CD8-positive, alpha-beta memory T cell (primary cell): ENCODE measurements at places on chromosomes 7 and 10. TPM values are rescaled to one million over a fixed set of nuclear protein-coding genes. Genes with fewer than 3 reads are reported as not detected.
A peak's percentile ranks its signal among the peaks of the same experiment; 100 is the strongest.

The ADAM12 gene
- 0.31 TPM for total RNA-seq

- H3K27me3 ChIP-seq = no peaks in the 10 kb centered on the region
- DNase-seq = no peak
- H3K36me3 ChIP-seq = no peaks in the 10 kb centered on the region
Observed at GRCh38 chr10:66671064-66671463, 254.8 kb upstream of the LRRTM3 start.

GRCh38 chr7:116952635-116953371 lies 498 bp upstream of the ST7 start:
- no peaks in the 10 kb centered on the region for H3K36me3 ChIP-seq
- no peaks in the 10 kb centered on the region for H3K27me3 ChIP-seq
- H3K4me3 ChIP-seq = peak overlapping the region; percentile 66
- no peak for DNase-seq

DNA sequence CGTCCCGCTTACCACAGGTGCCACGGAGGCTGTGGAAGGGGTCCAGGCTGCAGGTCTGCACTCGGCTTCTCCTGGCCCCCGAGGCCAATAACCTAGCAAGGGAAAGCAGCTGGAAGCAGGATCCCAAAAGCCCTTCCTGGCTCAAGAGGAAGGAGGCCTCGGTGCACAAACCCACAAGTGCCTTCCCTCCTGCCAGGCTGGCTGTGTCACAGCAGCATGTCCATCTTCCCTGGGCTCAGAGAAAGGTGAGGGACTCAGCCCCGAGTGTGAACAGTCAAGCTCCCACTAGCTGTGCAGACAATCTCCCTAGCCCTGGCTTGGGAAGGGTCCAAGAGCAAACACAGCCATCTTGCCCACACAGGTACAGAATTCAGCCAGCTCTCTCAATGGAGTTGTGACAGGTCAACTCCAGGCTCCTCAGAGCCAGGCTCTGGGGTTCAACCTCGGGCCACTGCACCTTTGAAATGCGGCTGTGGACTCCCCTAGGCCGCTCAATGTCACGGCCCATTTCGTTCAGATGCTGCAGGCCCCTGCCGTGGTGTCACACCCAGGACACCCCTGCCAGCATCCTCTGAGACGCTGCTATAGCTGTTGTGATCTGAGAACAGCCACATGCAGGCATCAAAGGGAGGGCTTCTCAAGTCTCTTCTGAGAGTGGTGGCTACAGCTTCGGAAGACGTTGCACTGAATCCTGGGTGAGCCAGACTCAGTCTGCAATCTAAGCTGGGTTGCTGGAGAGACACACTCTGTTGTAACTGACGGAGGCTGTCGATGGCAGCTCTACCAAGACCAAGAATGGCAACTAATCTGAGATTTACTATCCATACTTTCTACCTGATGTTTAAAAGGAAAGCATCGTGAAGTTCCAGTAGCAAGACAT lies 137.9 kb downstream of the DIP2C start:
- no peak for DNase-seq
- no peak overlapping the region for H3K4me3 ChIP-seq
- no peaks in the 10 kb centered on the region for H3K27me3 ChIP-seq
- no peaks in the 10 kb centered on the region for H3K36me3 ChIP-seq
- H3K27ac ChIP-seq = no peak overlapping the region
- no peaks in the 10 kb centered on the region for H3K4me1 ChIP-seq

GRCh38 chr7:33932832-33933468 lies 27.6 kb downstream of the BMPER start:
- no peak overlapping the region for H3K4me3 ChIP-seq
- DNase-seq = peak; percentile 38
- H3K36me3 ChIP-seq = no peaks in the 10 kb centered on the region
- no peaks in the 10 kb centered on the region for H3K4me1 ChIP-seq
- no peak overlapping the region for H3K27ac ChIP-seq
- no peaks in the 10 kb centered on the region for H3K27me3 ChIP-seq

The GPR146 gene
- total RNA-seq = 0.70 TPM

The SPDYE9 gene
- total RNA-seq = not detected

The C10orf67 gene
- total RNA-seq = not detected

- no peaks in the 10 kb centered on the region for H3K27me3 ChIP-seq
- H3K27ac ChIP-seq = no peak overlapping the region
- H3K4me3 ChIP-seq = no peak overlapping the region
- no peaks in the 10 kb centered on the region for H3K36me3 ChIP-seq
- H3K4me1 ChIP-seq = no peaks in the 10 kb centered on the region
Observed at GRCh38 chr7:47153576-47153975, 428.3 kb downstream of the TNS3 start.

DNA sequence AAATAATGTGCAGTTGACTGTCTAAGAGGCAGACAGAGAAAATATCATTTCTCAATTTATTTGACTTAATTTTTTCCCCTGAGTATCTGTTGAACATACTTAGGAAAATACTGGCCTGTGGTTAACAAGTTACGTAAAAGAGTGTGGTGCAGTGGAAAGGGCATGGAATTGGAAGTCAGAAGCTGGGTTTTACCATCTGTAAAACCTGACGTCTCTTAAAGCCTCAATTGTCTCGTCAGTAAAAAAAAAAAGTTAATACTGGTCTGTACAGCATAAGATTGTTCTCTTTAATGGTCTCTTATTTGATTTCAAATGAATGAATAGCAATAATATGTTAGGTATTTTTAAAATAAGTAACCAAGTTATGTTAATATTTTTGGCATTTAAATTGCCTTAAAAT lies 67.8 kb downstream of the PHTF2 start:
- no peak overlapping the region for H3K27ac ChIP-seq
- peaks cover 7% of the 10 kb centered on the region for H3K4me1 ChIP-seq
- no peaks in the 10 kb centered on the region for H3K36me3 ChIP-seq
- H3K27me3 ChIP-seq = no peaks in the 10 kb centered on the region

The GIMAP6 gene
- total RNA-seq = 45.8 TPM

DNA sequence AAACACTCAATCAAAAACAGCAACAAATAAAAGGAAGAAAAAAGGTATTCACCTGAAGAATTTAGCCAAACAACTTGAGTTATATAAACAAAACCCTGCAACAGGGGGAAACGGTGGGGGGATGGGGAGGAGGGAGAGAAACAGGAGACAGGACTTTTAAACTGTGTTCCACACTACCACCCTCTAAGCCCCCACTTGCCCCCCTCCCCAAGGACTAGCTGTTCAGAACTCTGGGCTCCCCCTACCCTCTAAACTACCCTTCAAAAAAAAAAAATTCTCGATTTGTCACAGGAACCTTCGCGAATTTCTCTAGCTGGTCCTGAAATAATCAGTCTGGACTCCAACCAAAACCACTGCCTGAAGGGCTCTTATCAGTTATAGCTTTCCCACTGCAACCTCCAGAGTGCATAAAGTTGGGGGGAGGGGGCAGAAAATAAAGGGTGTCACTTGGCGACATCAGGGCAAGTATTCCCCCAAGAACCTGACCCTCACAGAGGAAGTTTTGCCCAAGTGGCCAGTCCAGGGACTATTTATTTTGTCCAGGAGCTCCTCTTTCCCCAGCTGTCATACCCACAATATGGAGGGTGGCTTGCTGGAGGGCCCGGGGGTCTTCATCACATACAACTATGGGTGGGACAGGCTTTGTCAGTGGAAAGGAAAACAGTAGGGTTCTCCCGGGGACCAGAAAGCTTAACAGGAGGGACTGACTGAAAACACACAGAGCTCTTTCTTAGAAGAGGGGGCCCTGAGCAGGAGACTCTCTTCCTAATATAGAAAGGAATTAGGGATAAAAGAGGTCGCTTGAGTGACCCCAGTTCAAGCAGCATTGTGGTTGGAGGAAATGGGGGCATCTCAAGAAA lies 1.3 kb downstream of the UBE2H start:
- H3K36me3 ChIP-seq = no peaks in the 10 kb centered on the region
- peaks cover 41% of the 10 kb centered on the region for H3K4me1 ChIP-seq

The FRAT1 gene
- total RNA-seq = 4.3 TPM

DNA sequence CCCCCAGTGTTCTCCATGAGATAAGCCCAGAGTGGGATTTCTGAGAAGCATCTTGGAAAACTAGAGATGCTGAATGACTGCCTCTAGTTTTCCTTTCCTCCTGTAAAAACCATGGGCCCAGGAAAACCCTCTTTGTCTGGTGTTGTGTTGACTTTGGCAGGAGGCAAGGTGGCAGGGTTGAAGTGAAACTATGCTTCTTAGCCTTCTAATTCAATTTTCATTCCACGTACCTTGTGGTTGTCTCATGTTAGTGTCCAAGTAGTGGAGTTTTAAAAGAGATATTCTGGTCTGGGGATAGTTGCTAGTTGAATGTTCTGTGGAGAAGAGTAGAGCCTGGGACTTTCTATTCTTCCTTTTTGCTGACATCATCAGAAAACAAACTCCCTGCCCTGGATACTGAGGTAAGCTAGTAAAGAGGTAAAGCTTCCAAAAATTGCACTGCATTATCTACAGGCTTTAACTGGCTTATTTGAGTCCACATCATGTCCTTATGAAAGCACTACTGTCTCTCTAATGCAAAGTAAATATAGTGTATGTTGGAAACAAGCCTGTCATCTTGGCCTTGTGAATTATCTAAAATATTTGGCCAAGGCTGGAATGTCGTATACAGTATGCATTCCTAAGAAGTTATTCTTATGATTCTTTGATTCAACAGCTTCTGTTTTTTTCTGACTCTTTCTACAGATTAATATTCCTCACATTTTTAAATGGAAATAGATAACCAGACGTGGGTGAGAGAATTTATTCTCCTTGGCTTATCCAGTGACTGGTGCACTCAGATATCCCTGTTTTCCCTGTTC lies at the start of gene OR2F2:
Gene OR2F2, plus strand, starts transcription at position 708 of the 800 bp plus-strand sequence. Its CDS starts 0 bp downstream, at position 708.
- H3K36me3 ChIP-seq = no peaks in the 10 kb centered on the region
- no peaks in the 10 kb centered on the region for H3K27me3 ChIP-seq
- no peak within 1 kb of the TSS for H3K27ac ChIP-seq
- no peak within 1 kb of the TSS for H3K4me3 ChIP-seq

GRCh38 chr7:135650831-135651573 lies 11.3 kb upstream of the STMP1 start:
- H3K36me3 ChIP-seq = peaks cover 6% of the 10 kb centered on the region
- H3K4me1 ChIP-seq = no peaks in the 10 kb centered on the region
- DNase-seq = no peak
- H3K27me3 ChIP-seq = no peaks in the 10 kb centered on the region
- H3K4me3 ChIP-seq = no peak overlapping the region

The SEMA3C gene
- total RNA-seq = not detected

DNA sequence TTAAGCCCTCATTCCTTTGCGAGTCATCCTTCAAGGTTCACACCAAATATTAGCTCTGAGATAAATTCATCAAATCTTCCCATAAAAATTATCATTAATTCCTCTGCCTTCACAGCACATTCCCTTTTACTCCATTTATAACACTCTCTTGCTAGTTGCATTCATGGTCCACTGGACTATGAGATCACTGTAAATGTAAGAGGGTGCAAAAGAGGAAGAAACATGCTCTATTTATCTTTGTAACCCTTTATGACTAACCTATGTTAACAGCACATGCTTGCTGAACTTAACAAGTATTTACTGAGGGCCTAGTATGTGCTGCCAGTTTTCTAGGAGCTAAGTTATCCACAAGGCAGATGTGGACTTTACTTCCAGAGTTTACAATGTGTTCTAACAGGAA lies 86.7 kb upstream of the TMEM168 start:
- no peak for DNase-seq
- H3K36me3 ChIP-seq = no peaks in the 10 kb centered on the region
- H3K27me3 ChIP-seq = no peaks in the 10 kb centered on the region
- no peak overlapping the region for H3K4me3 ChIP-seq
- no peak overlapping the region for H3K27ac ChIP-seq

DNA sequence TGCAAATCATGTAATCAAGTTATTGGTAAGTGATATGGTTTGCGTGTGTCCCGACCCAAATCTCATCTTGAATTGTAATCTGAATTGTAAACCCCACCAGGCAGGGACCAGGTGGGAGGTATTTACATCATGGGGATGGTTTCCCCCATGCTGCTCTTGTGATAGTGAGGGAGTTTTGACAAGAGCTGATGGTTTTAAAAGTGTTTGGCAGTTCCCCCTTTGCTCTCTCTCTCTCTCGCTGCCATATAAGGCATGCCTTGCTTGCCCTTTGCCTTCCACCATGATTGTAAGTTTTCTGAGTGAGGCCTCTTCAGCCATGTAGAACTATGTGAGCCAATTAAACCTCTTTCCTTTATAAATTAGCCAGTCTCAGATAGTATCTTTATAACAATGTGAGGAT lies 302.6 kb downstream of the THSD7A start:
- DNase-seq = no peak
- no peak overlapping the region for H3K4me3 ChIP-seq
- no peaks in the 10 kb centered on the region for H3K36me3 ChIP-seq
